CD4-positive, CD25-positive, alpha-beta regulatory T cell (primary cell): ENCODE measurements at places on chromosomes 11 and 22. TPM values are rescaled to one million over a fixed set of nuclear protein-coding genes. Genes with fewer than 3 reads are reported as not detected.

DNA sequence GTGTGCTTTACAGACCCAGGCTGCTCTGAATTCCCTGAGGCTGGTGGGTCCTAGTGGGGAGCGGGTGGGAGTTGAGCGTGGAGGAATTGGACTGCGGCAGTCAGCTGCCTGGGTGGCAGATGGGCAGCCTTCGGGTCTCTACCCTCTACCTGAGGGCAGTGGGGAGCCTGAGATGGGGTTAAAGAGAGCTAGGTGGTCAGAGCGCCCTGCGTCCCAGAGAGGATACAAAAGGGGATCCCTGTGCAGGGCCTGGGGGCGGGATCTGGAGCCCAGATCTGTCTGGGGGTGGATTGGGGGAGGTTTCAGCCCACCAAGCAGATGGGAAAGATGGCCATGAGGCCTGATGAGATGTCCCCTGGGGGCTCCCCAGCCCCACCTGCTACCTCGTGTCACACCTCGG lies 18.2 kb downstream of the KCTD17 start:
- DNase-seq = no peak

The MEI1 gene
- 175 TPM for polyA plus RNA-seq

The SCN2B gene
- not detected for polyA plus RNA-seq

DNA sequence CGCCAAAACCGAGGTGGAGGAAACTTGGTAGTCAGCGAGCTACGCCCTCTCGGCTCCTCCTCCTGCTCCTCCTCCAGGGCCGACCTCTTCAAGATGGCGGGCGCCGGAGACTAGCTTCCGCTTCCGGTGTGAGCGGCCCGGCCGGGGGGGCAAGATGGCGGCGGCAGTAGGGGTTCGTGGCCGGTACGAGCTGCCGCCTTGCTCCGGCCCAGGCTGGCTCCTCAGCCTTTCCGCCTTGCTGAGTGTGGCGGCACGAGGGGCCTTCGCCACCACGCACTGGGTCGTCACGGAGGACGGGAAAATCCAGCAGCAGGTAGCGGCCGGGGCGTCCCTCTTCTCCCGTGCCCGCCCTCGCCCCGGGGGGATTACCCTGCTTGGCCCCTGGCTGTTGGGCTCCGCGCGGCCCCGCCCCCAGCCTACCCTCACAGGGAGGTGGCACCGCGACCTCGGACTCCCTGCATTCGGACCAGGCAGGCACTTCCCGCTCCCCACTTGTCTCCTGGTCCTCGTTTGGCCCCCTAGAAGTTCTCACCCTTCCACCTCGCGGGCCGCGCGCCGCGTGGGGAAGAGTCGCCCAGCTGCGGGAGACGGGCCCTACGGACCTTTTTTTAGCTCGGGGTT lies at the start of gene TTC17:
TSS of gene TTC17 (plus strand) at position 120 of the 621 bp plus-strand sequence. CDS start at position 155, 35 bp downstream.
- peak; percentile 96 for DNase-seq
